Osteocyte (in vitro differentiated cells): ENCODE measurements at places on chromosomes 16 and 17.
A peak's percentile ranks its signal among the peaks of the same experiment; 100 is the strongest.

DNA sequence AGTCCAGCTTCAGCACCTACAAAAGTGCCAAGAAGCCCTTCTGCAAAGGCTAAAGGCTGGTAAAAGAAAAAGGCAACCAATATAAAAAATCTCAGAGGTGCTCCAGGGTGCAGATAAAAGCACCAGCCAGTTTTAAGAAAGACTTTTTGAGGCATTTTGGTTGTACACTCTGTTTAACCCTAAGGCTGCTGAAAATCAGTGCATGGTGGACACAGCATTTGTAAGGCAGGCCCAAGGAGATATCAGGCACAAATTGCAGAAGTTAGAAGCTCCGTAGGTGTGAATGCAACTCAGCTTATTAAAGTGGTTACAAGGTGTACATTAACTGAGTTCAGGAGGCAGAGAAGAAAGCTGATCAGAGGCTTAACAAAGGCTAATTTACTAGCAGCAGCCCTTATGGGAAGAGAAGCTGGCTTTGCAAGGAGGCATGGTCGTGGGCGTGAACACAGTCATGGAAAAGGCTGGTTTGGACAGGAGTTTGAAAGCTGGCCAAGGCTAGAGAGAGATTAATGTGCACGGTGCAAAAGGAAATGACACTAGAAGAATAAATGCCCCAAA, 21.1 kb downstream of the ACSM1 start:
- no peak for DNase-seq

GRCh38 chr16:55622272-55622671, 33.5 kb upstream of the SLC6A2 start:
- no peak for DNase-seq

GRCh38 chr16:21327046-21327445, 49.0 kb upstream of the CRYM start:
- no peak for DNase-seq

- no peak for DNase-seq
Measured at GRCh38 chr16:30875871-30876801, 17.7 kb downstream of the BCL7C start.

DNA sequence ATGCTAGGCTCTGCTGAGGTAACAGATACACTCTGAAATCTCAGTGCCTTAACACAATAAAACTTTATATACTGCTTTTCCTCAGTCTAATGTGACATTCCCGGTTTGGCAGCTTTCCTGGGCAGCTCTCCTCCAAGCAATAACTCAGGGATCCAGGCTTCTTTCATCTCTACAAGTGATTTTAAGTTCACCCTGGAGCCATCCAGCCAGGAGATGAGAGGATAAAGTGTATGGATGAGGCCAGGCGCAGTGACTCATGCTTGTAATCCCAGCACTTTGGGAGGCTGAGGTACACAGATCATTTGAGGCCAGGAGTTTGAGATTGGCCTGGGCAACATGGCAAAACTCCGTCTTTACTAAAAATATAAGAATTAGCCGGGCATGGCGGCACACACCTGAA, 147.2 kb downstream of the UTP18 start:
- DNase-seq: no peak

DNA sequence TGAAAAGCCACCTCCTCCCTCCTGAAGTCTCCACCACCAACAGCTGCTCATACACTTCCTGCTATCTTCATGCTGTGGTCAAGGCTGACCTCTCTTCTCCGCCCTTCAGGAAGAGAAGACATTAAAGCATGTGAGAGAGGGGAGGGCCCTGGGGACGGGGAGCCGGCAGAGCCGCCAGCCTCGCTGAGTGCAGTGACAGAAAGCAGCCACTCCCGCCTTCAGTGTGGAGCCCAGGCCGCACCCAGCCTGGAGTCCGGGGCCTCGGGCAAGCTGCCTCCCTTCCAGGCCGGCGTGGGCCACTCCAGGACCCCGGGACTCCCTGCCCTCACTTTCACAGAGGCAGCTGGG, 94.7 kb upstream of the TNRC6C start:
- DNase-seq: no peak

DNA sequence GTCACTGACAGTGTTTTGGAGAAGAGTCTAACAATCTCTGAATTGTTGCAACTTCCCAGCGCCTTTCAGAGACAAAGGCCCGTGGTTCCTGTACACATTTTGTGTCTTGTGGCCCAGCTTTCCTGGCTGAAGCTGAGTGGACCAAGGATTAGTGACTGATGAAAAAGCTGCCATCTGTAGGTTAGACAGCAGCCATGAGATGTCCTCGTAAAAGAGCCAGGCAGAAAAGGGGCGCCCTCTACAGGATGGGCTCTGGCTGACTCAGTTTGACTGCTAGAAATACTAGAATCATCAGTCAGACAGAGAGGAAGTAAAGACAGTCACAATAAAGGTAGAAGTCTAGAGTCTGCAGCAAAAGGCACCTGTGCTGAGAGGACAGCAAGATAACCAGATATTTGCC, 26.5 kb upstream of the NF1 start:
- no peak for DNase-seq

DNA sequence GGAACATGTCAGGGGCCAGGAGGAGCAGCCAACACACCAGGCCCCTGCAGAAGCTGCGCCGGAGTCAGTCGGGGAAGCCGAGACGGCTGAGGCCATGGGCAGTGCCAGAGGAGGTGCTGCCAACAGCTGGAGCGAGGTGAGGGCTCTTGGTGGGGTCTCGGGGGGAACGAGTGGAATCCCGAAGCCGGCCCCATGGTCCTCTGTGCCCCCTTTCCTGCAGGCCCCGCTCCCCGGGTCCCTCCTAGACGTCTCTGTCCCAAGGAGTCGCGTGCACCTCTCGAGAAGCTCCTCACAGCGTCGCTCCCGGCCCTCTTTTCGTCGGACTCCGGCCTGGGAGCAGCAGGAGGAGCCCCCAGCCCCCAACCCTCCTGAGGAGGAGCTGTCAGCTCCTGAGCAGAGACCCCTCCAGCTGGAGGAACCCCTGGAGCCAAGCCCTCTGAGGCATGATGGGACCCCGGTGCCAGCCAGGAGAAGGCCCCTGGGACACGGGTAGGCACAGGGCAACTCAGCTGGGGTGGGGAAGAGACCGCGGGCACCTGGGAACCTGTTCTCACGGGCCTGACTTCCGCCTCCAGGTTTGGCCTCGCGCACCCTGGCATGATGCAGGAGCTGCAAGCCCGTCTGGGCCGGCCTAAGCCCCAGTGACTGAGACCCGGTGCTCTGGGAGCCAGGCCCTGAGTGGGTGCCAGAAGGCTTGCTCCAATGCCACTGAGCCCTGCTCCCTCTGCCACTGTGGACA, 3.6 kb downstream of the APOBR start:
- no peak for DNase-seq

DNA sequence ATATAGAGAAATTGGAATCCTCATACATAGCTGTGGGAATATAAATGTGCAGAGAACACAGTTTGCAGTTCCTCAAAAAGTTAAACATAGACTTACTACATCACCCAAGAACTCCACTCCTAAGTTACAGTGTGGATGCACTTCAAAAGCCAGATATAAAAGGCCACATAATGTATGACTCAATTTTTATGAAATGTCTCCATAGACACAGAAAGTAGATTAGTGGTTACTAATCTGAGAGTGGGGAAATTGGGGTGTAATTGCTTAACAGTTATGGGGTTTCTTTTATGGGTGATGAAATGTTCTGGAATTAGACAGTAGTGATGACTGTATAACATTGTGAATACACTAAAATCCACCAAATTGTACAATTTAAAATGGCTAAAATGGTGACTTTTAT, 60.9 kb downstream of the CACNG1 start:
- no peak for DNase-seq

GRCh38 chr17:8701754-8702153, 42.9 kb downstream of the CCDC42 start:
- no peak for DNase-seq

- DNase-seq: no peak
Measured at GRCh38 chr16:30068750-30069610, 3.4 kb downstream of the ALDOA start.

DNA sequence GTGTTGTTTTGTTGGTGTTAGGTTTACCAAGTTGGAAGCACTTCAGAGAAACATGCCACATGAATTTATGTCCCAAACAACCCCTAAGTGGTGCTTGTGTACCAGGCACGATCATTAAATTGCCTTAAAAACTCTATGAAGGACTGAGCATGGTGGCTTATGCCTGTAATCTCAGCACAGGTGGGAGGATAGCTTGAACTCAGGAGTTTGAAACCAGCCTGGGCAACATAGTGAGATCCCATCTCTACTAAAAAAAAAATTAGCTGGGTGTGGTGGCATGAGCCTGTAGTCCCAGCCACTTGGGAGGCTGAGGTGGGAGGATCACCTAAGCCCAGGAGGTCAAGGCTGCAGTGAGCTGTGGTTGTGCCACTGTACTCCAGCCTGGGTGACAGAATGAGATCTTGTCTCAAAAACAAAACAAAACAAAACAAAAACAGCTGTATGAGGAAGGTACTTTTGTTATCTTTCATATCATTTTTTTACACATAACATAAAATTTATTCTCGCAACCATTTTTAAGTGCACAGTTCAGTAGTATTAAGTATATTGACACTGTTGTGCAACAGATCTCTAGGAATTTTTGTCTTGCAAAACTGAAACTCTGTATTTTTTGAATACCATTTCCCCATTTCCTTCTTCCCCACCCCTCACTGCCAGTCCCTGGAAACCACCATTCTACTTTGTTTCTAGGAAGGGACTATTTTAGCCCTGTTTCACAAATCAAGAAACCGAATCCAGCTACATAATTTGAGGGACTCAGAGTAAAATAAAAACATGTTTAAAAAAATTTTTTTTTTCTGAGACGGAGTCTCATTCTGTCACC, 14.3 kb upstream of the RBBP6 start:
- peak; percentile 27 for DNase-seq
